Activated T-cell treated with anti-CD3 and anti-CD28 coated beads, Interleukin-2, amount 50 U/mL, for 4 hours (primary cell): ENCODE measurements at places on chromosomes 7 and 10. TPM values are rescaled to one million over a fixed set of nuclear protein-coding genes. Genes with fewer than 3 reads are reported as not detected.

- DNase-seq: no peak
Measured at GRCh38 chr7:157276731-157277562, 59.9 kb upstream of the DNAJB6 start.

DNA sequence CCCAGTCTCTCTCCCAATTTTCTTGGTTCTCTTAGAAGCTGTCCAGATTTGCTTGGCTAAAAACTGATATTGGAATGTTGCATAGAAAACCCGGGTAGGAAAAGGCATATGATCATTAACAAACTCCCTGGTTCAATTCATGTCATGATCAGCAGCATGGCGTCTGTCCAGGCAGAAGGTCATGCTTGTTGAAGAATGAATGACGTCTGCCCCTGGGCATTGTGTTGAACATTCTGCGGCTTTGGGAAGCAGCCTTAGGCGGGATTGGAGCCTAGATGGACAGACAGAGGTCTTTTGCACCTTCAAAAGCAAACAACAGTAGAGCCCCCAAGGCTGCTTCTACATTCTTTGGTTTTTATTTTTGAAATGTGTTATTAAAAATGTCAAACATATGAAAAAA, 7.7 kb upstream of the MINDY3 start:
- no peak for DNase-seq

DNA sequence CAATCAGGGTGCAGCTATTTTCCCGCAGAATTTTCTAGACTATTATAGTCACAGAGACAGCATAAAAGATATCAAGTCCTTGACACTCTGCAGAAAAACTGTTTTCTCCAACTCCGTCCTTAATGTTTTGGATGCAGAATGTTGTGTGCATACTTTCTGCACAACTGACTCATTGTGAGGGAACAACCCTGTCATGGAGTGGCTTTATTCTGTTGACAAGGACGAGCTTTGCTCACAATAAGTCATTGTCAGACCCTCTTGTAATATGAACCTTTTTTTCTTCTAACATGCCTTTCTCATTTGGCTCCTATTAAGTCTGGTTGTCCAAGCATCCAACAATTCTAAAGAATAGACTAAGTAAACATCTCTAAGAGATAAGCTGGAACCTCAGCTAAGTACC, 17.3 kb downstream of the ABCB4 start:
- DNase-seq: no peak

The VKORC1L1 gene
- total RNA-seq: 25.0 TPM

GRCh38 chr10:95275726-95276366, 15.0 kb downstream of the PDLIM1 start:
- DNase-seq: no peak

DNA sequence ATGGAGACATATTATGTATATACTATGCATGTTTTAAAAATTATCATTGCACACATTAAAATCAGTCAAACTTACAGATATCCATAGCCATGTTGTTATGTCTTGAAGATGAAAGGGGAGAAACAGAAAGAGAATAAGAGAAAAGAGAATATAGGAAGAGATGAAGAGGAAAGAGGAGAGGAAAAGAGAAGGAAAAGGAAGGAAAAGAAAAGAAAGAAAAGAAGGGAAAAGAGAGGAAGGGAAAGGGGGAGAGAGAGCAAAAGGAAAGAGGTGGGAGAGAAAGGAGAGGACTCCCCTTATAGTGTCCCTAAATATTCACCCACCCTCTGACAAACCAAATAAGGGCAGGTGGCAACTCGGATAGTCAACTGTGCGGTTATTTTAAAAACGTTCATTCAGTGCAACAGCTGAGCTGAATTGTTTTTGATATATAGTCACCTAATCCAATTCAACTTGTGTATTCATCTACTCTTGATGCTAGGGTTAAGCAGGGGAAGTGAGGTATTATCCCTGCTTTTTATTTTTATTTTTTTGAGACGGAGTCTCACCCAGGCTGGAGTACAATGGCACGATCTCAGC, 14.6 kb downstream of the SVIL start:
- DNase-seq: no peak

- no peak for DNase-seq
Measured at GRCh38 chr10:121133901-121134300, 282.7 kb downstream of the WDR11 start.

DNA sequence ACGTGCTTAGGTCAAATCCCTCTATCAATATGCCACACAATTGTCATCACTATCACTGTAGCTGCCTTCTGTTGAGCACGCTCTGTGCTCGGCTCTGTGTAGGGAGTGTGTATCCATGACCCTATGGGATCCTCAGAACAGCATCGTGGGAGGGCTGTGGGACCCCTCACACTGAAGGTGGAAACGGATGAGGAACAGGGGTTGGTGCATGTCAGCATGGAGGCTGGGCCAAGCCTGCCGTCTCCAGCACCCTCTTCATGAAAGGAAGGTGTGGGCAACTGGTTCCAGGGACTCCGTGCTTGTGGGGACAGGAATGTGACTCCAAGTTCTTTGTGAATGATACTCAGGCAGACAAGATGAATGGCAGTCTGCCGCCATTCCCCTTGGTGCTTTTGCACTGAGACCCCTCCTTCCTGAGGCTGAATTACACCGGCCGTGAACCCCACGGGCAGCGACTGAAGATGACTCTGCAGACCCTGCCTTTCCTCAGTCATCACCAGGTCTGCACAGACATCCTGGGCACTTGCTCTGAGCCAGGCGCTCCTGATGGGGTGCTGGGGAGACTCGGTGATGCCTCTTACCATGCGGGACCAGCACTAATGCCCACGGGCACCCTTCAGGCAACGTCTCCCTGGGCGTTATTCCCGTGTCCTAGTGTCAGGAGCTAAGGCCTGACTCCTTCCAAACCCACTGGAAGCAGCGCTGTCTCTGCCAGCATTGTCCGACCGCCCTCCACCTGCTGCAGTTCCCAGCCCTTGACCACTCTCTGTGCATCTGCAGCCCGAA, 495.2 kb downstream of the TCERG1L start:
- DNase-seq: no peak

GRCh38 chr10:43128958-43129706, 9.1 kb upstream of the CSGALNACT2 start:
- no peak for DNase-seq
